Subcutaneous adipose tissue (tissue), 4 donors: ENCODE measurements at places on chromosomes 11 and 22. TPM values are rescaled to one million over a fixed set of nuclear protein-coding genes. Genes with fewer than 3 reads are reported as not detected.

CEP126 gene
- 20.7 TPM for total RNA-seq

SYT12 gene
- 0.44 TPM for total RNA-seq

DDI1 gene
- not detected for total RNA-seq

UFD1 gene
- 33.9 TPM for total RNA-seq

PNPLA3 gene
- total RNA-seq = 3.6 TPM

ENTHD1 gene
- total RNA-seq = 0.22 TPM

NCAM1 gene
- total RNA-seq = 1.3 TPM

SMPD1 gene
- 26.2 TPM for total RNA-seq

APOC3 gene
- total RNA-seq = not detected

EIF3M gene
- total RNA-seq = 277 TPM

PLXNB2 gene
- 78.0 TPM for total RNA-seq

RAG1 gene
- total RNA-seq = 1.1 TPM

OR4X2 gene
- total RNA-seq = not detected

RAG2 gene
- total RNA-seq = not detected

OR1S1 gene
- not detected for total RNA-seq

PAFAH1B2 gene
- total RNA-seq = 69.7 TPM

OR51F2 gene
- total RNA-seq = not detected

SAA4 gene
- 2.6 TPM for total RNA-seq

FERMT3 gene
- total RNA-seq = 23.5 TPM

TMEM191B gene
- not detected for total RNA-seq

ADORA2A gene
- 1.0 TPM for total RNA-seq

ZNF74 gene
- 3.4 TPM for total RNA-seq

CNGA4 gene
- not detected for total RNA-seq

GAL3ST3 gene
- total RNA-seq = not detected
